ENCODE measurements at places on chromosomes 11 and 22. TPM values are rescaled to one million over a fixed set of nuclear protein-coding genes. Genes with fewer than 3 reads are reported as not detected.

TNNI2 gene
- total RNA-seq, result not detected

BAIAP2L2 gene
- 3.6 TPM for total RNA-seq

OR51V1 gene
- total RNA-seq, result not detected

DNA sequence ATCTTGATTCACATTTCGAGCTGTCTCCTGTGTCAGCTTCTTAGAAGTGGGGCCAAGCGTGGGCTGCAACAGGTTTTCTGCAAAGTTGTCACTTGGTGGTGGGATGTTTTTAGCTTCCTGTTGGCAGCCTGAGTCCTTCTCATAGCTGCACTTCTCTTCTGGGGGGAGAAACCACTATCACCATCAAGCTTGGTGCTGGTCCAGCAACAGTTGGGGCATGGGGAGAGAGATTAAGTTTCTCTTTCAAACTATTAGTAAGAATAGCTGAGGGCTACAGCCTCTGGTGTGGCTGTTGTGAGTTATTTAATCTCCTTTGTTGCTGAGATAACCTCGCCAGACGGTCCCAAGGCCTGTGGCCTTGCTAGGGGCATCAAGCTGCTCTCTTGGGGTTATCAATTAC, 123.3 kb upstream of the CRYBB3 start:
- no peak overlapping the region for H3K27ac ChIP-seq
- H3K4me3 ChIP-seq, result no peak overlapping the region
- H3K4me1 ChIP-seq, result peaks cover 48% of the 10 kb centered on the region

- no peak overlapping the region for H3K27ac ChIP-seq
- H3K4me1 ChIP-seq, result no peaks in the 10 kb centered on the region
- no peak for DNase-seq
Observed at GRCh38 chr11:88689548-88690240, 352.2 kb upstream of the CTSC start.

DNA sequence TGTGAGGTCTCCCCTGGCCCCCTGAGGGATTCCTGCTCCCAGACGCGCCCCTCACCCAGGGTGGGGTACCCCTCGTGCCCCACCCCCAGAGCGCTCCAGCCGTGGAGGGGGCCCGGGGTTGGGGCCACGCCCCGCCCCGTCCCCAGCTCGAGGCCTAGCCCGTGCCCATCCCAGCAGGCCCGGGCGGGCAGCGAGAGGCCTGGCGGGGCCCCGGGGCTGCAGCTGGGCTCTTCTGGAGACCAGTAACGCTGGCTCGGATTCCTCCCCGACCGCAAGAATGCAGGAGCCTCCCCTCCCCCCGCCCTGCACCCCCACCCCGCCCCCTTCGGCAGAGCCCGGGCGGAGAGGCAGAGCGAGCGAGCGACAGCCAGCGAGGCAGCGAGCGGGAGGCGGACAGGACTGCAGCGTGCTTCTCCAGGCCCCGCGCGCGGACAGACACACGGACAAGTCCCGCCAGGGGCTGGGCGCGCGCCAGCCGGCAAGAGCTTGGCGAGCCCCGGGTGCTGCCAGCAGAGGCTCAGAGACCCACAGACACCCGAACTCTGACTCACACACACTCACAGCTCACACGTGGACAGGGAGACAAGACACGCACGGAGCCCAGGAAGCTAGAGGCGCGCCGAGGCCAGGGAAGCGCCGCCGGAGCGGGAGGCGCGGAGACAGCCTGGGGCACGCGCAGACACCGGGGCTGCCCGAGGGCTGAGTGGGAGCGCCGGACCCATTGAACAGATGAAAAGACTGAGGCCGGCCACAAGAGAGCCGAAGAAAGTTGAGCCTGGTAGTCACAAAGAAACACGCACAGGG, 15.2 kb downstream of the BCL9L start:
- peak overlapping the region; percentile 50 for H3K4me3 ChIP-seq
- DNase-seq, result peak; percentile 54
- H3K27me3 ChIP-seq, result no peaks in the 10 kb centered on the region
- peak overlapping the region; percentile 99 for H3K27ac ChIP-seq
- H3K4me1 ChIP-seq, result peaks cover 86% of the 10 kb centered on the region

LGR4 gene
- 1.6 TPM for total RNA-seq

TP53AIP1 gene
- not detected for total RNA-seq

SERPING1 gene
- total RNA-seq, result not detected

DNA sequence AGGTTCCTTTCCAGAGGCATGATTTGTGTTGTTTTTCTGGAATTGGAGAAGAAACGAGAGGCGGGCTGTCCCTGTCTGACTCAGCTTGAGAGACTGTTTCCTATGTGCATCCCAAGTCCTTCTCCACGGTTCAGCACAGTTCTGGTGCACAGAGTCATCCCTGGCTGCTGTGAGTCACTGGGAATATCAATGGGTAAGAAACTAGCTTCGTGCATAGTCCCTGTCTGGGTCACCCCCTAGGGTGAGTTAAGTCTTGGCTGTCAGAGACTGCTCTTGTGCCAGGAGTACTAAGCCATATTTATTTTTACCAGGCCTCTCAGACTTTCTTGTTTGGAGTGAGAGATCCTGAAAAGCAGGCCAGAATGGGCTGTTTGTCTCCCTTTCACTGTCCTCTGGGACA, 2.4 kb upstream of the LRP4 start:
- no peaks in the 10 kb centered on the region for H3K36me3 ChIP-seq
- H3K4me1 ChIP-seq, result peaks cover 25% of the 10 kb centered on the region
- H3K4me3 ChIP-seq, result no peak overlapping the region
- peaks cover 26% of the 10 kb centered on the region for H3K27me3 ChIP-seq

GRCh38 chr22:25404928-25405816, 159.3 kb upstream of the GRK3 start:
- peak; percentile 64 for DNase-seq
- H3K27ac ChIP-seq, result peak overlapping the region; percentile 55
- H3K27me3 ChIP-seq, result no peaks in the 10 kb centered on the region
- no peaks in the 10 kb centered on the region for H3K36me3 ChIP-seq
- no peak overlapping the region for H3K4me3 ChIP-seq

PIK3C2A gene
- total RNA-seq, result 32.0 TPM

MRGPRF gene
- total RNA-seq, result not detected

DNA sequence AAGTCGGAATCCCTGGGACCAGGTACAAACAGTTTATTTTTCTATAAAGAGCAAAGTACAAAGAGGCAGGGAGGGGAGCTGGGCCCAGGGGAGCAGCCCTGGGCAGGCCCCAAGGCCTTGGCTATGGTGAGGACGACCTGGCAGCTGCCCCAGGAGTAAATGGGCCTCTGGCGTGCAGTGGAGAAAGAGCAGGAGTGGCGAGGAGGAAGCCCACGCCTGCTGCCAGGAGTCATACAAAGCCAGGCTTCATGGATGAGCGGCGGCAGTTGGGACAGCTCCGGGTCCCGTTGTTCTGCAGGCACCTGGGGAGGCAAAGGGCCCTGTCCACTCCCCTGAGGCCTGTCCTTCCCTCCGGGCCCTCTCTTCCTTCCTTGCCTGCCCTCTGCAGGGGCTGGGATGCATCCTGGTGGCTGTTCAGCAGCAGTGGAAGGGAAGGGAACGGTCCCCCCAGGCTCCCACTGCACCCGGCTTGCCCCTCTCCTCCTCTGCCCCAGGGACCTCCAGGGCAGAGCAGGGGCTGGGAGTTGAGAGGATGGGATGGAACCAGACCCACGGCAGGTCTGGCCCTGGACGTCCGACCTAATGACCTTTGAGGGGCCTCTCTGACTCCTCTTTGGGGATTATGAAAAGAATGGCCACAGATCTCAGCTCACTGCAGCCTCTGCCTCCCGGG, 11.1 kb downstream of the RAPSN start:
- H3K4me3 ChIP-seq, result no peak overlapping the region
- no peaks in the 10 kb centered on the region for H3K4me1 ChIP-seq
- DNase-seq, result no peak
- H3K36me3 ChIP-seq, result no peaks in the 10 kb centered on the region

DNA sequence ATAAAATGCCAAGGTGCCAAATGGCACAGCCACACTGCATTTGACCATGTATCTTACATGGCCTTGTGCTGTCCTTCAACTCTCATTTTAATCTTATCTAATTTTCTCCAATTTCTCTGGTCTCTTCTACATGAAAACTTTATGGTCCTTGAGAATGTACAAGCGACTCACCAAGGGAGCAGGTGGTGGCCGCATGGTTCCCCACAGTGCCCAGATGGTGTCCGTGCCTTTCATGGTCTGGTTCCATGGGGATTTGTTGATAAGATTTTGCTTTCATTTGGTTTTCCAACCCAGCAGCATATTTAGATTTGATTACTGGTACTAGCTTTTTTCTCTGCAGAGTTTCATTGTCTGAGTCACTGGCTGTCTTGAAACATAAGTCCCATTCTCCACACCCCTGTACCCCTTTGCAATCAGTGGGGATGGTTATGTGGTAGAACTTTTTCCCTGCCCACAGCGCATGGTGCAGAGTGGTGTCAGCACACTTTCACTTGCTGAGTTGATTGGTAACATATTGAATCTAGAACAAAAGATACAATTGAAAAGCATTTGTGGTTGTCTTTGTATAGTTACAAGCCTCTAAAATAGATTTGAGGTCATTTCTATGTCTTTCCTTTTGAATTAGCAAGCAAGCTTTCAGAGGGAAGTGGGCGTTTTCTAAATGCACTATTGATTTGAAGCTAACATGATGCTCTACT, 24.1 kb downstream of the ZNRF3 start:
- no peak overlapping the region for H3K4me3 ChIP-seq
- H3K27ac ChIP-seq, result no peak overlapping the region
- H3K27me3 ChIP-seq, result no peaks in the 10 kb centered on the region

DNA sequence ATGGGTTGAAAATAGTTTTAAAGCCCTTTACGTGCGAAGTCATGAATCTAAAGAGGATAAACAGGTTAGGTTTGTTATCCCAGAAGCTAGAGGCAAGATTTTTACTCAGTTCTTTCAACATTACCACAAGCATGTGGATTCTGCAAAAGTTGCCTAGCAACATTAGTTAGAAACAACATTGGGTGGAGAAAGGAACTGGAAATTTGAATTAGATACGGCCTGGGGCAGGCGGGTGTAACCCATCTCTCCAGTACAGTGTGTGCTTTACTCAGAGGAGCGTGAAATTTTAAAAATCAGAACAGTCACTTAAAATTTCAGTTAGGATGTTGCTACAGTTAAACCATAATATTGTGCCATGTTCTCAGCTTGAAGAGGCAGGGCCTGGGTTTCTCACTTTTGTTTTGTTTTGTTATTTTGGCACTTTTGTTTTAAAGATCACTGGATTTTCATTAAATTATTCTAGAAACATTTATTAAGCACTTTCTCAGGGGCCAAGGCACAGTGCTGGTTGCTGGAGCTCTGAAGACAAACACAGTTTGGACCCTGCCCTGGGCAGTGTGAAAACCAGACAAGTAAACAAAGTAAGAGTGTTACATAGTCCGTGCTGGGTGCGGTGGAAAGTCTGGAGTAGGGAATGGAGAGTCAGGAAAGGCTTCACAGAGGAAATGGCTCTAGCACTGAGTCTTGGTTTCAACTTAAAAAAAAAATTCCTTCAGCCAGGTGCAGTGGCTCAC, 4.4 kb upstream of the WEE1 start:
- H3K4me3 ChIP-seq, result no peak overlapping the region
- H3K4me1 ChIP-seq, result peaks cover 32% of the 10 kb centered on the region
- peak; percentile 47 for DNase-seq

DNA sequence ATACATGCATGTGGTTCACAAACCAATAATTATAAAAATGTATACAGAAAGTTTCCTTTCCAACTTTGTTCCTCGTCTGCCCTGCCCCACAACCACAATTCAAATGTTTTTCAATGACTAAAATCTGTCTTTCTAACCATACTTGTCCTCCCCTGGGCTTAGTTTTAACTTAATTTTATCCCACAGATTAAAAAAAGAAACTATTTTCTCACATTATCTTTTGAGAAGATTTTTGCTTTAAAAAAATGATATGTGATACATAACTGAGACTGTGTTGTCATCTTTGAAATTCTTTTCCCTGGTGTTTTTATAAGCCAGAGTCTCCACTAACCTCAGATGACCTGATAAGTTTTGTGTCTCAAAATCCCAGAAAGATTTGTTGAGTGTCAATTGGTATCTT, 79.0 kb downstream of the FDX1 start:
- no peaks in the 10 kb centered on the region for H3K36me3 ChIP-seq
- no peak for DNase-seq
- H3K27ac ChIP-seq, result no peak overlapping the region
- H3K27me3 ChIP-seq, result no peaks in the 10 kb centered on the region
- H3K4me3 ChIP-seq, result no peak overlapping the region

DNA sequence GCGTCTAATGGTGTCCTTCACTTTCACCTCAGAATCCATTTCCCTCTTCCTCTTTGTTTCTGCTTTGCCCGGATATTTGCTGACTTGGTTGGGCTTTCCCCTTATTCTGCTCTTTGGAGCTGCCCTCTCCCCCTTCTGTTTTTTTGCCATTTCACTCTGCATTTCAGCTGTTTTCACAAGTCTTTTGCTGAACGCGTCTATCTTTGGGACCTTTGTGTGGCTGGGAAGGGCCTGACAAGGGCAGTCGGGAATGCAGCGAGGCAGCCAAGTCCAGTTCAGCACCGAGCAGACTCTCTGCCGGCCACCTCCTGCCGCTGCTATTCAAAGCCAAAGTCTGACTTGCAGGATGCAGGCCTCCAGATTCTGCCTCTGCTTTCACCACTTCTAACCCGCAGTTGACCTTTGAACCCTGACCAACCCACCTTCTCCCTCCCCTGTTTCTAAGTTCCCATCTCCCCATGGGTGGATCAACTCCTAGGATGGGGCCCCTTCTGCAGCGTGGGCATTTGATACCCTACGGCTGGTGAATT, 38.2 kb downstream of the FEZ1 start:
- no peaks in the 10 kb centered on the region for H3K4me1 ChIP-seq
- H3K27me3 ChIP-seq, result no peaks in the 10 kb centered on the region
- no peaks in the 10 kb centered on the region for H3K36me3 ChIP-seq
- no peak overlapping the region for H3K4me3 ChIP-seq
- H3K27ac ChIP-seq, result no peak overlapping the region
- DNase-seq, result no peak
